Gastrocnemius medialis (tissue), 4 donors: ENCODE measurements at places on chromosomes 12 and 14. TPM values are rescaled to one million over a fixed set of nuclear protein-coding genes. Genes with fewer than 3 reads are reported as not detected.

DNA sequence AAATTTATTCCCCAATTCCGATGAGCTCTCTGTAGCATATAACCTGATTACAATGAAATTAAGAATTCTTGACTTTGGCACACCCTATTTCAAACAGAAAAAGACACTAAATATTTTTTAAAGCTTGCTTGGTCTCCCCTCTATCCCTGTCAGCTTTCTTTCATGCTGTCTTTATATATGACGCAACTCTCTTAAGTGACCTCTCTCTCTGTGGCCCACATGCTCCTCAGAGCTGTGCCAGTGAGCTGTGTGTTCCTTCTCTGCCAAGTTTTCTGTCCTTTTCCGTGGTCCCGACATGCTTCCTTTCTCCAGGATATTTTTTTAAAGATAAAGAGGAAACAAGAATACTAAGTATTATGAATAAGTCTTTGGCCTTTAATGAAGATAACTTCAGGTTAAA, 484.0 kb downstream of the ETNK1 start:
- H3K4me1 ChIP-seq = no peaks in the 10 kb centered on the region
- H3K4me3 ChIP-seq = no peak overlapping the region
- H3K27ac ChIP-seq = no peak overlapping the region
- DNase-seq = no peak
- no peaks in the 10 kb centered on the region for H3K27me3 ChIP-seq

AQP6 gene
- not detected for total RNA-seq

GRCh38 chr12:33006106-33006505, 109.5 kb upstream of the PKP2 start:
- no peak overlapping the region for H3K4me3 ChIP-seq
- H3K27me3 ChIP-seq = no peaks in the 10 kb centered on the region
- H3K27ac ChIP-seq = no peak overlapping the region
- H3K36me3 ChIP-seq = no peaks in the 10 kb centered on the region
- no peak for DNase-seq

GRCh38 chr14:54549862-54550261, 17.1 kb upstream of the SAMD4A start:
- no peaks in the 10 kb centered on the region for H3K27me3 ChIP-seq
- no peak overlapping the region for H3K4me3 ChIP-seq
- H3K4me1 ChIP-seq = no peaks in the 10 kb centered on the region
- no peak overlapping the region for H3K27ac ChIP-seq

IL31 gene
- total RNA-seq = not detected

GRCh38 chr14:63727231-63727735, 582 bp downstream of the SGPP1 start:
- H3K4me3 ChIP-seq = peak overlapping the region; percentile 90
- peak overlapping the region; percentile 86 for H3K27ac ChIP-seq

GRCh38 chr12:113239811-113240331, 18.6 kb downstream of the TPCN1 start:
- DNase-seq = peak; percentile 25
- peak overlapping the region; percentile 99 for H3K27ac ChIP-seq
- no peak overlapping the region for H3K4me3 ChIP-seq

- no peak overlapping the region for H3K4me3 ChIP-seq
- peaks cover 74% of the 10 kb centered on the region for H3K4me1 ChIP-seq
- no peaks in the 10 kb centered on the region for H3K36me3 ChIP-seq
Measured at GRCh38 chr12:46660719-46661109, 165.1 kb downstream of the SLC38A4 start.

- H3K4me1 ChIP-seq = peaks cover 61% of the 10 kb centered on the region
- no peak overlapping the region for H3K4me3 ChIP-seq
- peak overlapping the region; percentile 73 for H3K27ac ChIP-seq
Measured at GRCh38 chr14:89348722-89349121, 68.3 kb downstream of the FOXN3 start.

GRCh38 chr12:65419284-65420072, 141.0 kb downstream of the MSRB3 start:
- H3K27me3 ChIP-seq = no peaks in the 10 kb centered on the region
- H3K36me3 ChIP-seq = no peaks in the 10 kb centered on the region
- no peak overlapping the region for H3K4me3 ChIP-seq
- H3K4me1 ChIP-seq = no peaks in the 10 kb centered on the region
- DNase-seq = no peak
- no peak overlapping the region for H3K27ac ChIP-seq

CLEC14A gene
- total RNA-seq = 35.9 TPM
